ENCODE measurements at places on chromosomes 1 and 21.

DNA sequence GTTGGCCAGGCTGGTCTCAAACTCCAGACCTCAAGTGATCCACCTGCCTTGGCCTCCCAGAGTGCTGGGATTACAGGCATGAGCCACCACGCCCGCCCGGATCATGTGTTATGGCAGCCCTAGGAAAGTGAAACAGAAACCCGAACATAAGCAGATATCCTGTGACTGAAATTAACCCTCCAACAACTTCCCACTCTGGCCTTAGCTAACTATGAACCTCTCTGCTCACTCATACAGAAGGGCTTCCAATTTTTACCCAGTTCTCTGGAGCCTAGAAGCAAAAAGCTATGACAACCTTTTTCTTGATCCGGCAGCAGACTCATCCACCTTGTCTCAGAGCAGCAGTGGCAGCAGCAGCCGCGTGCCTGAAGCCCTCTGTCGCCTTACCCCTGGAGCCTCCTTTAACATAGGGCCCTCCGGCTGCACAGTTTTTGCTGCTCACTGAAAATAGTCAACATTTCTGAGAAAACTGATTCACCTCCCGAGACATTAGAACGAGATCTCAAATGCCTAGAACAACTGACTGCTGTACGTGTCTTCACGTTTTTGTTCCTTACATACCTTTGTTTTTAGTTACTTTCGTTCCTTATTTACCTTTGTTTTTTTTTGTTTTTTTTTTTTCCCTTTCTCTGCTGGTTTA lies 9.3 kb downstream of the CBR1 start:
- no peak for DNase-seq

GRCh38 chr1:216346526-216346925 lies 76.7 kb downstream of the USH2A start:
- DNase-seq, result no peak

DNA sequence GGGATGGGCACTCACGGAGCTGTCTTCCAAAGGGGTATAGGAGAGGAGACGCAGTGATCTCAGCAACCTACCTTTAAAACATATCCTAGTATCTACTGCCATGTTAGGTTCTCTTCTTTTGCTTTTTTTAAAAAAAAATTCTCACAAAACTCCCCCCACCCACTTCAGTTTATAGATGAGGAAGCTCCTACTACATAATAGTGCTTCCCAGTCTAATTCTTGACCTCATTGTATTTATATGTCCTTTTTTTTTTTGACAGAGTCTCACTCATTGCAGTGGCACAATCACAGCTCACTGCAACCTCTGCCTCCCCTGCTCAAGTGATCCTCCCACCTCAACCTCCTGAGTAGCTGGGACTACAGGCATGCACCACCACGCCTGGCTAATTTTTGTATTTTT lies 99.9 kb downstream of the OSBPL9 start:
- no peak for DNase-seq

- DNase-seq, result no peak
Observed at GRCh38 chr21:45617021-45617921, 26.3 kb upstream of the PCBP3 start.

DNA sequence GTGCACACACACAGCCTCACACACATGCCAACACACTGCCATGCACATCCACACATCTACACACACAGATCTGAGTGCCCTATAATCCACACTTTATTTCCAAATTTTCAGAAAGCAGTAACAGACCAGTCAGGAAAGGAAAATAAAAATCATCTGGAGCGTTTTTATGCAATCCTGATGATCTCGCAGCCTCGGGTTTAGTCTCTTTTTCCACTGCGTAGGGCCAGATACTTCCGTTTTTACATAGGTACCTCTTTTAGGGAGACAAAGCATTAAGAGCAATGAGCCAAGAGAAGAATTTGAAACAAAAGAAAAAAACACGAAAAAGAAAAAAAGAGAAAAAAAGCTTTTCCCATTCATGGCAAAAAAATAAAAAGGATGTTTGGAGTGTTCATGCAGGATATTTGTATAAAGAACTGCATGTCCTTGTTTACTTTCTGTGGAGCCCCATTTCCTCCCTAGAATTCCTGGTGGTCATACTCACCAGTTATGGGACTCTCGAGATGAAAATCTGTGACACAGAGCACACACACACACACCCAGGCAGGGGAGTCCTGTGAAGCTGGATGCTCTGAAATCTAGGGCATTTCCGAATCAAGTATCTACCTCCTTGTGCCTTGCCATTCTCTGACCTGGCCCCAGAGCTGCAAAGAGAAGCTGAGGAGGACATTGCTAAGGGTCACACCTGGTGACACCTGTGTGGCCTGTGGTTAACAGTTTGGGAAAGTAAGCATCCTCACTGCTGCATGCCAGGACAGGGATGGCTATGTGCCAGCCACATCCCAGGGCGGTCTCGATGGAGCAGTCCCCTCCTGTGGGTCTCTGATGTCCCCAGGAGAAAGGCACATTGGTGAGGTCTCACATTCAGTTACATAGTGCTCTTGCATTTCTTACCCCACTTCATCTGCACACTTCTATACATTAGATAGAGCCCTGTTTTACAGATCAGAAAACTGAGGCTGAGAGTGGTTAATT lies 83.6 kb downstream of the RUNX1 start:
- no peak for DNase-seq

DNA sequence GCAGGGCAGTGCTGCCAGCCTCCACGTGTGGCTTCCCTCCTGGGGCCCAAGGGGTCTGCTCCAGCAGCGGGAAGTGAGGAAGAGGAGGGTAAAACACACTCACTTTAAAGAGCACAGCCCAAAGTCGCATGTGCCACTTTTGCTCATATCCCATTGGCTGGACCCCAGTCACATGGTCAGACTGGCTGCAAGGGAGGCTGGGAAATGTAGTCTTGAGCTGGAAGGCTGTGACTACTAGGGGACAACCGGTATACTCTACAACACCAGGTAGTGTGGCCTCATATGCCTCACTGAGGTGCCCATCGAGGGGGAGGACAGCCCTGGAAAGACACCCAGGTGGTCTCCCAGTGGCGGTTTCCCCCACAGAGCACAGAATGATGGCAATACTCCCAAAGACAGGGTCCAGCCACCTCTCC lies 45.2 kb downstream of the CAMK2N1 start:
- no peak for DNase-seq

- DNase-seq, result no peak
Observed at GRCh38 chr1:156591181-156591431, 470 bp upstream of the NAXE start.

DNA sequence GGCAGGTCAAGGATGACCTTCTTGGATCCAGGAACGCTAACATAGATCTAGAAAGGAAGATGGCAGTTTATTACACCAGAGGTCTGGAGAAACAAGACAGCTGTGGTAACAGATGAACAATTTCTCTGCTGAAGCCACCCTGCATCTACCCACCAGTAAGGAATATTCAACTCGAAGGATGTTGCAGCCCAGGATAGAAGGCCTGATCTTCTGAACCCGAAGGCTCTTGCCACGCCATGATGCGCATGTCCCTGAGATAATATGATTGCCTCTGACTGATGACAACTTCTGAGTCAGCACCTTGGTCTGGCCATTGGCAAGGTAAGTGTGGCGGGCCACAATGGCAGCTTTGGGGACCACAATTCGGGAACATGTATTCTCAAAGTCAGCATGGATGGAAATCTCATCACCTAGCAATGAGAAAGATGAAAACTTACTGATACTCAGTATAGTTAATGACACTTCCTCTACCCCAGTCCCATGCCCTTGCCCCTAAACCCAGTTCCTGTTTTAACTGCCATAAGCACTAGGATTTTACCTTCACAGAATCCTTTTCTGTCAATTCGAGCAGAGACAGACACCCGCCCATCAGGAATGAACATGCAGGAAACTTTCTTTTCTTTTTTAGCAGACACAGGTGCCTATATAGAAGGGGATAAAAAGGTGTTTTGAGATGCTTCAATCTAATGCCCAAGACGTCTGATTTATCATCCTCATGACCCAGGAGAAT lies 1.8 kb downstream of the TXNIP start:
- DNase-seq, result no peak

DNA sequence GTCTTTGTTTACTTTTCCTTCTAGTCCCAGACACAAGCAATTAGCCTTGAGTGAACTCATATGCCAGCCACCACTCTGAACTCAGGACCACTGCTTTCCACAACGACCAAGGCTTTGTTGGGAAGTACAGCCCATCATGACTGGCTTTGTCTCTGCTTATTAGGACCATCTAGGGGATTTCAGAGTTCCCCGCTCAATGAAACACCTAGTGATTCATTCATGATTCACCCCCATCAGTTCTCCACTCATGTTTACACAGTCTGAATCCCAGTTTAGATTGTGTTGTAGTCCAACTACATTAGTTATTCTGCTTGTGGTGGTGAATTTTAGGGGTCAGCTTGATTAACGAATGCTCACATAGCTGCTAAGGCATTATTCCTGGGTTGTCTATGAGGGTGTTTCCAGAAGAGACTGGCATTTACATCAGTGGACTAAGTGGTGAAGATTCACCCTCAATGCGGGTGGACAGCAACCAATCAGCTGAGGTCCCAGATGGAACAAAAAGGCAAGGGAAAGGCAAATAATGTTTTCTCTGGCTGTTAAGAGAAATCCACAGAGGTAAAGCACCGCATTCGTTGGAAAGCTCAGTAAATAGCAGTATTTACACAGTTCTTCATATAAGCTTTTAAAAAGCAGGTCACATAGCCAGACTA lies 122.7 kb downstream of the RGS21 start:
- DNase-seq, result no peak
